Activated CD4-positive, alpha-beta T cell treated with anti-CD3 and anti-CD28 coated beads, Interleukin-2, amount 50 U/mL, for 1 hour (primary cell): ENCODE measurements at places on chromosomes 1 and 21.
A peak's percentile ranks its signal among the peaks of the same experiment; 100 is the strongest.

DNA sequence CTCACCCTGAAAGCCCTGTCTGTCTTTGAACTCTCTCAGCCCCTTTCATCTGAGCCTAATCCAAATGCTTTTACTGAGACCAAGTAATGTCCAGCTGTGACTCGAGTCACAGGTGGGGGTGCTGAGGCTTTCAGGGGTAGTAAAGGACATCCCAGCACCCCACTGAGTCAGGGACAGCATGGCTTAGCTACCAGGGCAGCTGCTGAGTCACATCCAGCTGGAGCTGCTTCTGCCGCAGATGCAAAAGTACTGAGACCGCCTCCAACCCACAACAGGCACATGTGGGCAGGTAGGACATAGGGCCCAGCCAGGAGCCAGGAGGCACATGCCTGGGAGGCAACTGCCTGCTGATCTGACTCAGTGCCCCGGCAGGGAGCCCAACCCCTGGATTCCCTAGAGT is 6.7 kb upstream of the VSIG8 start:
- no peak for DNase-seq

DNA sequence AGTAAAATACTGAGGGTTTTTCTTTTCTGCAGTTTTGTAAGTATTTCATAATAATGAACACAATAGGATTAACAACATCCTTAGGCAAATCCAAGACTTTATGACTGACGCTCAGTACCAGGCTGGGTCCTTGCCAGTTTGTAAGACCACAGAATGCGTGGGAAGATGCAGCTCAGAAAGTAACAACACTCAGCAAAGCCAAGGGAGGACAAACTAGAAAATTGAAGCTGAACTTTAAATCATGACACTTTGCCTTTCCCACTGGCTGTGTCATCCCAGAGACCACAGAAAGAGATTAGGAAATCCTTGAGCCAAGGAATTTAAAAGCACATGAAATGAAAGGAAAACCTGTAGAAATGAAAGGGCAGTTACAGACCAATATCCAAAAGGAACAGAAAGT is 426.3 kb upstream of the CHRM3 start:
- DNase-seq = no peak

GRCh38 chr1:76083189-76083588 is 8.6 kb downstream of the ST6GALNAC3 start:
- DNase-seq = no peak

- no peak for DNase-seq
These were observed 3.5 kb upstream of the LRRC38 start for GRCh38 chr1:13517193-13517812.

GRCh38 chr1:233598891-233599541 is 14.9 kb upstream of the KCNK1 start:
- no peak for DNase-seq

DNA sequence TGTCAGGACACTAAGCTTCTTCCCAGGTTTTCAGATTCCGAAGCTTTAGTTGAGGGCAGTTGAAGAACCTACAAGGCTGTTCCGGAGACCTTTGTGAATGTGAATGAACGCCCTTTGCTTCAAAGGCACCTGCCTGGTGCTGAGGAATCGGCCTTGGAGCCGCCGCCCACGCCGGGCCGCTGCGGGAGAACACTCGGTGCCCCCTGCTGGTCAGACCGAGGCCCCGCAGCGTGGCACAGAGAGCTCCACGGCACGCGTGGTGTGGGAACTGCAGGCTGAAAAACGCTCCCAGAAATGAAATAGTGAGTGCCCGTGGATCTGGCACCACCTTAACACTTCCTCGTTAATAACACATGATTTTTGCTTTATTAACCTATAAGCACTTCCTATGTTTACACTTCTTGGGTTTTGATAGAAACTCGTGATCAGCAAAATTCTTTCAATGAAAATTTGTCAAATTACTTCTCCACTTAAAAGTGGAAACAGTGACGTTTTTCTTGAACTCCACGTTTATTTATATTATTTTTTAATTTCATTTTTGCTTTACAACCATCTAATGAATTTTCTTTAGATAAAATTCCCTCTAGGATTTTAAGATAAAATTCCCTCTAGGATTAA is 460.6 kb downstream of the DSCAM start:
- peak; percentile 0 for DNase-seq

DNA sequence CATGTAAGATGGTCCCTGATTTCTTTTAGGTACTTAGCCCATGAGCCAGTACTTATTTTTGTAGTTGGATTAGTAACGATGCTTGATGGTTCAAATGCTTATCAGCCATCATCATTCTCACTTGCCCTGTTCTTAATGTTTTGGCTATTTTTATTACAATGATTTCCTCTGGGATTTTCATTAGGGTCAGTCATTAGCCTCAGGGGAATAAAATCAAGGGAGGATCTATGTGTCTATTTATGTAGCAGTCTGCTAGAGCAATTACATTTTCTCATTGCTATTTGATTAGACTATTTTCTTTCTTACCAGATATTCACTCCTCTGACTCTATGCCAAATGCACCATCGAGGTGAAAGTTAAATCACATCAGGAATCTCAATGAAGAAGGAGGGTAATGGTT is 10.9 kb upstream of the CCT8 start:
- DNase-seq = no peak

DNA sequence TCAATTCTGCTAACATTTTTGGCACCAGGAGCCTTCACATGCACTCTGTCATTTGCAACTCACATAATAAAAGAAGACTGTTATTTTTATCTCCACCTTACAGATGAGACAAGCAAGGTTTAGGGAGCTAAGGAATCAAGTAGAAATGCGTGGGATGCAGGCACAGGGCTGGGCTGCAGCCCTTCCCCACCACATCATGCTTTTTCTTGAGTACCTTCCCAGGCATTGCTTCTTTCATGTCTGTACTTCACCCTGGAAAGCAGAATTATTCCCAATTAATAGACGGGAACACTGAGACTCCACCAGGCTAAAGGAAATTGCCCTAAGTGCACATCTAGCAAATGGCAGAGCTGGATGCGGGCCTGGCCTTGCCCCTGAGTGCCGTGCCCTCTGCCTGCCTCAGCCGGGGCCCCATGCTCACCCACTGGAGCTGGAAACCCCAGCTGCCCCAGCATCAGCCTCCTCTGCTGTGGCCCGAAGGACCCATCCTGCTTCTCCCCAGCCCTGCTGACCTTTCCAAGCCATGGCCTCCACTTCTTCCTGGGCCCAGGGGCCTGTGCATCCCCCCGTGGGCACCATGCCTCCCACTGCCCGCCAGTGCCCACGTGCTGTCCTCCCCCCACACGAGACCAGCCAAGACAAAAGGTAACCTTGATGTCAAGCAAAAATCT is 257.5 kb downstream of the TOMM20 start:
- DNase-seq = no peak

GRCh38 chr1:185534801-185535200 is 199.4 kb upstream of the HMCN1 start:
- DNase-seq = no peak

GRCh38 chr1:246291127-246291526 is 216.0 kb downstream of the SMYD3 start:
- no peak for DNase-seq

DNA sequence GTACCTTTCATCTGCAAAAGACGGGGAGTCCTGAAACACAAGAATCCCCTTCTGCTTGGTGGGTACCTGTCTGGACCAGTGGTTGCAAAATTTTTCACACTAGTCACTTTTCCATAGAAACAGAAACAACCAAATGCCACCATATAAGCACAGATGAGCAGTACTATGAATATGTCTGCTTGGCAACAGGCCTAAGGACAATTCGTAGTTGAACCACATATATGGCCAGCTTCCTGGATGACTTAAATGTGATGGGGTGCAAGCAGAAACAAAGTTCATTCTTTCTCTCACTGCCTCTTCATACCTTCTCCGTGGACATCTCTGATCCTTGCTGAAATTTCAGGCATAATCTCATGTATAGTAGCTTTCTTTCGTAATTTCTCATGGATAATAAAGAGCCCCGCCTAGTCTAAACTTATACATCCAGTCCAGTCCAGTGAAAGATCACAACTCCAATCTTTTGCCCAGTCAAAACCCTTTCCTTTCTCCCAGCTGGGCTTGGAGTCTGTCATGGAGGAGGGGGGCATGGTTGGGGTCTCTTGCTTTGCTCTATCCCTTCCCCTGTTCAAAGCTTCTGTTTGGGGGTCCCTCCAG is 7.0 kb downstream of the FCAMR start:
- no peak for DNase-seq

DNA sequence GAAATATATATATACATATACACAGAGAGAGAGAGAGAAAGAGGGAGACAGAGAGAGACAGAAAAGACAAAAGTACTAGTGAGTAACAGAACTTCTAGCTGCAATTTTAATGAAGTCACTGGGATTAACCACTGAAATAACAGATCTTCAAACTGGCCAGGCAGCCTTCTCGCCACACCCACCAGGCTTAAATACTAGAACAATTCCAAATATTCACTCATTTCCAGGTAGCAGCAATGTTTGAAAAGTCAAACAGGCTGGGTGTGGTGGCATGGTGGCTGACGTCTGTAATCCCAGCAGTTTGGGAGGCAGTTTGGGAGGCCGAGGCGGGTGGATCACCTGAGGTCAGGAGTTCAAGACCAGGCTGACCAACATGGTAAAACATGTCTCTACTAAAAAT is 5.2 kb downstream of the PRDX1 start:
- DNase-seq = no peak

GRCh38 chr1:181514298-181515290 is 31.3 kb downstream of the CACNA1E start:
- no peak for DNase-seq

DNA sequence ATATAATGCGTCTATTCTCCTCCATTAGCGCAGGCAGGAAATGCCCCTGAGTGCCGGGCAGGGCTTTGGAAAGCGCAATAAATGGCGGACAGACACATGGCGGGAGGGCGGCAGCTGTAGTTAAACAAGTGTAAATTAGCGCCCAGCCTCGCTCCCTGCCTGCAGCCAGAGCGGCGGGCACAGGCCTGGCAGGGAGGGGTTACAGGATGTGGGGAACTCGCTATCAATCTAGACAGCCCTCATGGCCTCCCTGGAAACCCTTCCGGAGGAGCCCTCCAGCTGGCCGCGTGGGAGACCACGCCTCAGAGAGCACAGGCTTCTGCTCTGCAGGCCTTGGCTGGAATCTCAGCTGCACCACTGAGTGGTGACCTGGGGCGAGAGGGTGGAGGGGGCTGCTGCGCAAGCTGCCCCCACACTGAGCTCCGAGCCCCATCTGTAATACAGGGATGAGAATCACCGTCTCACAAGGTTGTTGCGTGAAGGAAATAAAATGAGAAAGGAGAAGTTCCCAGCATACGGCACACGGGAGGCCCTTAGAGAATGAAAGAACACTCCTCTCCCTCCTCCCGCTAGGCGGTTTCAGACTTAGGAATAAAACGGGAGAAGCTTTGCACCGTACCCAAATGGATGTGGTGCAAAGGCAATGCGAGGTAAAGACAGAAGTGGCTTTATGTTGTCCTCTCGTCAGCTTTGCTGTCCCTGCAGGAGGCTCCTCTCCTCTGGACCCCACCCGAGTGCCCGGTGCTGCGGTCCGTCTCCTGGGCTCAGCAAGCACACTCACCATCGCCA is 167.2 kb upstream of the POU3F1 start:
- no peak for DNase-seq

- DNase-seq = no peak
These were observed 194.6 kb downstream of the ST6GALNAC3 start for GRCh38 chr1:76269155-76269554.

- no peak for DNase-seq
These were observed 9.3 kb upstream of the MMEL1 start for GRCh38 chr1:2642131-2642559.

DNA sequence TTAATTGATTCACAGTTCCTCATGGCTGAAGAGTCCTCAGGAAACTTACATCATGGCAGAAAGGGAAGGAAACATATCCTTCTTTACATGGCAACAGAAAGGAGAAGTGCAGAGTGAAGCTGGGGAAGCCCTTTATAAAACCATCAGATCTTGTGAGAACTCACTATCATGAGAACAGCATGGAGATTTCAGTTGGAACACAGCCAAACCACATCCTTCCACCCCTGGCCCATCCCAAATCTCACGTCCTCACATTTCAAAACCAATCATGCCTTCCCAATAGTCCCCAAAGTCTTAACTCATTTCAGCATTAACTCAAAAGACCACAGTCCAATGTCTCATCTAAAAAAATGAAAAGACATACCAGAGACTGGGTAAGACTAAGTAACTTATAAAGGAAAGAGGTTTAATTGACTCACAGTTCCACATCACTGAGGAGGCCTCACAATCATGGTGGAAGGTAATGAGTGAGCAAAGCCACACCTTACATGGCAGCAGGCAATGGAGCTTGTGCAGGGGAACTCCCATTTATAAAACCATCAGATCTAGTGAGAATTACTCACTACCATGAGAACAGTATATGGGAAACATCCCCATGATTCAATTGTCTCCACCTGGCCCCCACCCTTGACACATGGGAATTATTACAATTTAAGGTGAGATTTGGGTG is 105.2 kb downstream of the MRPL39 start:
- no peak for DNase-seq

DNA sequence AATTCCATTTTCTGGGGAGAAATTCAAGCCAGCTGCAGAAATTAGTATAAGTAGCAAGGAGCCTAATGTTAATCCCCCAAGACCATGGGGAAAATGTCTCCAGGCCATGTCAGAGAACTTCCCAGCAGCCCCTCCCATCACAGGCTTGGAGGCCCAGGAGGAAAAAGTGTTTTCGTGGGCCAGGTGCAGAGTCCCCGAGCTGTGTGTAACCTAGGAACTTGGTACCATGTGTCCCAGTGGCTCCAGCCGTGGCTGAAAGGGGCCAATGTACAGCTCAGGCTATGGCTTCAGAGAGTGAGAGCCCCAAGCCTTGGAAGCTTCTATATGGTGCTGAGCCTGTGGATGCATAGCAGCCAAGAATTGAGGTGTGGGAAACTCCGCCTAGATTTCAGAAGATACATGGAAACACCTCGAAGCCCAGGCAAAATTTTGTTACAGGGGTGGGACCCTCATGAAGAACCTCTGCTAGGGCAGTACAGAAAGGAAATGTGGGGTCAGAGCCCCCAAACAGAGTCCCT is 286.3 kb downstream of the MATN1 start:
- no peak for DNase-seq

DNA sequence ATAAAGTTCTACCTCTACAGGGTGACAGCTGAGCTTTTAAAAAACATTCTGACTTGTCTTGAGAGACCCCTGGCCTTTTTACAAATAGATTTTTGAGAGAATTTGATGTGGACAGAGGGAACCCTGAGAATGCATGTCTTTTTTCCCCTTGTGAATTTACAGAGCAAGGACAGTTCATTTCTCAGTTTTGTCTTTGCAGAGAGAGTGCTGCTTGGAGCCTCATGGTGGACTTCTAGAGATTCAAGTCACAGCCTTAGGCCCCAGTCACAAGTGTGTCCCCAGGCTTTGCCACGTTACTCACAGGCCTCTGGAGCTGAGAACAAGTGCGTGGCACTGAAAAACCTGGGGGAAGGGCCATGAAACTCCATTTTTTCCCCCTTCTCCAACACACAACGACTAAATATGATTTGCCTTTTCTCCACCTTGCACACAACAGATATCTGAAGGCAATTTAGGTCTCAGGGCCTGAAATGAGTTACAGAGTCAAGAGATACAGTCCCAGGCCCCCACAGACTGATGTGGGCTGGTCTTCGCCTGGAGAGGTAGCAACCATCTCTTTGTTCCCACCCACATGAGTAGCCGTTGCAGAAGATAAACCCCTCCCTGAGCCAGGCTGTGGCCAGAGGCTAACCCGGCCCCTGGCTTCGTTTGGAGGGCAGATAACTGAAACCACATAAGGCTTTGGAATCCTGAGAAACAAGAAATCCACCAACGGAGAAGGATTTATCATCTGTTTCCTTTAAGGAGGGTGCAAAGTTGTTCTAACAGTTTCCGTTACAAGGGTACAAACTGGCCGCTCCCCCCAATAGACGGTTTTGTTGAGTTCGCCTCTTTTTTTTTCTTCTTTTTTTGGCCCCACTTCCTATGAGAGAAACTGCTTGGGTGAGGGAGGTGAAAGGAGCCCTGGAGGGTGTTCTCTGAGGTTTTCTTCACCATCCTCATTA is 1.0 kb upstream of the PIGV start:
- DNase-seq = peak; percentile 22
